ENCODE measurements at places on chromosomes 4 and X. TPM values are rescaled to one million over a fixed set of nuclear protein-coding genes. Genes with fewer than 3 reads are reported as not detected.

- H3K4me1 ChIP-seq: peaks cover 5% of the 10 kb centered on the region
- peak overlapping the region; percentile 94 for H3K4me3 ChIP-seq
- no peak for DNase-seq
Observed at GRCh38 chrX:46838974-46839480, 2.2 kb downstream of the RP2 start.

DNA sequence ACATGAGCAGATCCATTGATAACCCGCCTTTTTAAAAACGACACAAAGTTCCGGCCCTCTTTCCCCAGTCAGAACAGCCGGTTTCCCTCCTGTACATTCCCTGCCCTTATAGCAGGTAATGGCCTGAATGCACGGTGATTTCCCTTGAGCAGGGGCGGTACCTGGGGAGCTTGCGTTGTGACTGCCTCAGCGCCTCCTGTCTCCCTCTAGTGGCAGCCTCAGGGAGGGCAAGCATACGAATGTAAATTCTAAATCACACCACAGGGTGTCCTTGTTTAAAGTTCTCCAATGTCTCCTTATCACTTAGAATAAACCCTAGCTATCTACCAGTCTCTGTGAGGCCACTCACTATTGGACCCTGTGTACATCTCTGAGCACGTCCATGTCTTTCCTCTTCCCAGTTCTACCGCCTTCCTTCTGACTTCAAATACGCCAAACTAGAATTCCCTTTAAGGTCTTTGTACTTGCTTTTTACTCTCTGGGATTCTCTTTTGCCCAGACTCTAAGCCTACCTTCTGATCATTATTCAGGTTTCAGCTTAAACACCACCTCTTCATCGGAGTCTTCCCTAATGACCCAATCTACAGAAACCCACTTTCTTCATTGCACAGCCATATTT is 18.4 kb upstream of the LDB2 start:
- peaks cover 11% of the 10 kb centered on the region for H3K4me1 ChIP-seq
- no peaks in the 10 kb centered on the region for H3K36me3 ChIP-seq
- no peak overlapping the region for H3K4me3 ChIP-seq
- no peak overlapping the region for H3K27ac ChIP-seq
- H3K27me3 ChIP-seq: no peaks in the 10 kb centered on the region

The CFAP299 gene
- total RNA-seq: not detected

DNA sequence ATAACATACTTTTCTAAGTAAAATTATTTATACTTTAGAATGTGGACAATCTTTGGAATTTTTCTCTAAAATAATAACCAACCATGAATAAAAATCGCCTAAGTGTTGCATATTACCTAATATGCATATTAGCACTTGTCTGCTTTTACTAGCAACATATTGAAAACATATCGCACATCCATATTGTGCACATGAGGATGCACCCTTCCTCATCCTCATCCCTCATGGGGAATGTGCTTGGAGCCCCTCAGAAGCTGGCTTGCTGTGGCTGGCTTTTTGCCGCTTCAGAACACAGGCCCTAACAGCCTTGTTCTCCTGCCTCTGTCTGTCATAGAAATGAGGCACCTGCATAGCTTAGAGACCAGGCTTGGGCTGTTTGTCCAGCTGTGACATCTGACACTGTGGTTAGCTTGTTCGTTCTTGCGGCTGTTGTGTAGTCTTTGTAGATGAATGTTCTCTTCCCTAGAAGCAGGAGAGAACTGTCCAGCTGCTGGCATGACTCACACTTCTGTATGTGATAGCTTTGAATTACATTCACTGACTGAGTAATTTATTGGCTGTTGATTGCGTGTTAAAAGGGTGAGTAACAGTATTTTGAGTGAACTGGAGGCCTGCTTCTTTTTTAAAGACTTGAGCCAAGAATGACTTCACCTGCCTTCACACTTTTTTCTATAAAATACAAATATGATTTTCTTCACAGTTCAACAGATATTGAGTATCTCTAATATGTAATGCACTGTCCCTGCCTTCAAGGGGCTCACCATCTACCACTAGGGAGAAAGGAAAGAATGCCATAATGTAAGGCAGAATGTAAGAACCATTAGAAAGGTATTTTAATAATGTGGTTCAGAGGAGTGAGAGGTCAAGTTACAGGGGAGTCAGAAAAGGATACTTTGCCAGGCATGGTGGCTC is 81.9 kb downstream of the HMGB2 start:
- H3K36me3 ChIP-seq: no peaks in the 10 kb centered on the region
- H3K4me3 ChIP-seq: no peak overlapping the region
- peaks cover 20% of the 10 kb centered on the region for H3K4me1 ChIP-seq
- H3K27ac ChIP-seq: peak overlapping the region; percentile 59
- peak; percentile 51 for DNase-seq

- no peak overlapping the region for H3K4me3 ChIP-seq
- DNase-seq: no peak
- H3K36me3 ChIP-seq: no peaks in the 10 kb centered on the region
- no peaks in the 10 kb centered on the region for H3K4me1 ChIP-seq
- no peak overlapping the region for H3K27ac ChIP-seq
- H3K27me3 ChIP-seq: no peaks in the 10 kb centered on the region
Observed at GRCh38 chr4:65420036-65420435, 250.3 kb downstream of the EPHA5 start.

DNA sequence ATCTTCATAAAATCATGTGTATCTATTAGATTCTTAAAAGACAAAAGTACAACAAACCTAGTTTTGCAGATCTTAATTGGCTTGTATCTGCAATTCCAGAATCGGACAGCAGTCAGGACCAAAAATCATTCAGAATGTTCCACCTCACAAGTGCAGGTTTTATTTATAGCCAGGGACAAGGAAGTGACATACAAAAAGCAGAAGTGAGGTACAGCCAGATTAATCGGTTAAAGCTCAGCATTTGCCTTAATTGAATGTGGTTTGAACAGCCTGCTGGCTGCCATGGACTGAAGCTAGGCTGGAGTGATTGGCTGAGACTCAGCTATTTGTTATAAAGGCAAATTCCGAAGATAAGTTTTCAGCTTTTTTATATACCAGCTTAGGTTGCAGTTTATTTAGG is 932.6 kb downstream of the C4orf33 start:
- no peak for DNase-seq
- H3K4me1 ChIP-seq: no peaks in the 10 kb centered on the region
- H3K27me3 ChIP-seq: no peaks in the 10 kb centered on the region
- no peaks in the 10 kb centered on the region for H3K36me3 ChIP-seq
- no peak overlapping the region for H3K27ac ChIP-seq
- H3K4me3 ChIP-seq: no peak overlapping the region
